ENCODE measurements at places on chromosomes 13 and 19.

- no peak for DNase-seq
Measured at GRCh38 chr13:35780613-35781012, 304.1 kb upstream of the MAB21L1 start.

DNA sequence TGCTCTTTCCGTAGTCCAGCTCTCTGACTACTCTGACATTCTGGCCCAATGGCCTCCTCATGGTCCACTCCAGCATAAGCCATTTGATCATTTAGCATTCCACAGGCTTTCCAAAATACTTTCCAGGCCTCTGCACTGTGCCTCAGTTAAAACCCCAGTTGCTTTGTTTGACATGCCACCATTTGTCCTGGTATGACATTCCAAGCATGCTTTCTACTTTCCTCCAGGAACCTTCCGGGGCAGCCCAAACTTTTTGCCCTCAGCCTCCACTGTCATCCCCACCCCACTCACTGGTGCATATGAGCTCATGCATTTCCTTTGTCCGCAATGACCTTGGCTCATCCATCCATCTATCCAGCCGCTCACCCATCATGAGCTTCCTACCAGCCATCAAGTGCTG is 41.8 kb upstream of the WASF3 start:
- no peak for DNase-seq

- no peak for DNase-seq
Measured at GRCh38 chr13:73850104-73850873, 283.9 kb downstream of the KLF12 start.

DNA sequence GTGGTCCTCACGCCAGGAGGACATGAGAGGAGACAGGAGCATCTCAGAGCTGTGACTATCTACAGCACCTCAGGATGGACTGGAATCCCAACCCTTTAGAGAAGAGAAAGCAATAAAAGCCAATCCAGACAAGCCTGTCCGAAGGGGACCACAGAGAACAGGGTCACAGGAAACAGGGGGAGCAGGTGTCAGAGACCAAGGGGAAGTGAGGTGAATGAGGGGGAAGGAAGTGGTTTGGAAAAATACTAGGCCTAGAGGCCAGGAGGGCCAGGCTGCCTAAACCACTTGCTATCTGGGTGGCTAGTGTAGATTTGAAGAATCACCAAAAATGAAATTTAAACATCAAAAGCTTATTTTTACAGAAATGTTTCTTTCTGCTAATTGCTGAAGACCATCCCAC is 16.2 kb downstream of the TMTC4 start:
- peak; percentile 11 for DNase-seq

GRCh38 chr19:46717716-46718143 is 816 bp upstream of the PRKD2 start:
- DNase-seq = peak; percentile 46

- DNase-seq = peak; percentile 69
Measured at GRCh38 chr19:10699650-10700335, 1.4 kb upstream of the QTRT1 start.

DNA sequence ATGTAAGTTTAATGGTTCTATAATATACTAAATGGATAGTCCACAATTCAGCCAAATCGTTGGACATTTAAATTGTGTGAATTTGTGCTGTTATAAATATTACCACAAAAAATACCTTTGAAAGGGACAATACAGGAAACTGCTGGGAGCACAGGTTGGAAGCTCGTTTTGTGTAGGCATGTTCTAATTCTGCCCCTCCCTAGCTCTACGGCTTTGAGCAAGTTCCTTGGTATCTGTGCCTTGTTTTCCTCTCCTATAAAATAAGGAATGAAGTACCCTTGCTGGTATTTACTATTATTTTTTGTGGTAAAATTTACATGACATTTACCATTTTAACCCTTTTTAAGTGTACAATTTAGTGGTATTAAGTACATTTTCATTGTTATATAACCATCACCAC is 102.6 kb upstream of the SLC7A1 start:
- no peak for DNase-seq

DNA sequence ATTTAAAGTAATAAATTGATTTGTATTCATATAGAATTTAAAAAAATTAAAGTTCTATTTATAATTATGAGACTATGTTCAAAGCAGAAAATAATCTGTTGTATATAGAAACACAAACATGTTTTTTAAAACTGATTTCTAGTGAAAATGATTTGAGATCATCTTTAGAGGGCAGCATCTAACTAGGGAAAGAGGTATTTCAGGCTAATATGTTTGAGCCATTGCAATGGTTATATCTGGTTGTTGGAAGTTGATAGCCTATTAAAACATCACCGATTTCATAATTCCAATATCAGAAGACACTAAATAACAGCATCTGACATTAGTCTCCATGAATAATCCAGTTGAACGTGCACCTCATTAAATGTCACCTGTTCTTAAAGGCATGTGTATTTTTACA is 79.8 kb upstream of the SLITRK6 start:
- DNase-seq = no peak

- DNase-seq = no peak
Measured at GRCh38 chr13:69959046-69959445, 148.6 kb upstream of the ATXN8OS start.

GRCh38 chr19:35751839-35752745 is 3.7 kb downstream of the LIN37 start:
- DNase-seq = no peak

DNA sequence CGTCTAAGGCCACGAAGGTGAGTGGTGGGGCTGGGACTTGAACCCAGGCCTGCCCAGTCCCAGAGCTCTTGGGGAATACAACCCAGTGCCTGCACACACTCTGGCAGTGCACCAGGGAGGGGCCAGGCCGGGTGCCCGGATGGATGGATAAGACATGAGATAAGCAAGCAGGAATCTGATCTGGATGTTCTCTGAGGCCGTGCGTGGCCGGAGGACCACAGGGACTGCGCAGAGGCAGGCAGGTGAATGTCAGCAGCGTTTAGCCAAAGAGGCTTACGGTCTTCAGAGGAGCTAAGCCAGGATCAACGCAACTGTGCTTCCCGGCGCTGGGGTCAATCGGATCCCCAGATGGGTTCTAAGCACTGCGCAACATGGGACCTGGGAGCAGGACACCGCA is 1.5 kb downstream of the ZNF787 start:
- no peak for DNase-seq

- no peak for DNase-seq
Measured at GRCh38 chr13:112722433-112723263, 32.8 kb downstream of the ATP11A start.

- no peak for DNase-seq
Measured at GRCh38 chr13:98476106-98476505, 100.8 kb downstream of the STK24 start.

DNA sequence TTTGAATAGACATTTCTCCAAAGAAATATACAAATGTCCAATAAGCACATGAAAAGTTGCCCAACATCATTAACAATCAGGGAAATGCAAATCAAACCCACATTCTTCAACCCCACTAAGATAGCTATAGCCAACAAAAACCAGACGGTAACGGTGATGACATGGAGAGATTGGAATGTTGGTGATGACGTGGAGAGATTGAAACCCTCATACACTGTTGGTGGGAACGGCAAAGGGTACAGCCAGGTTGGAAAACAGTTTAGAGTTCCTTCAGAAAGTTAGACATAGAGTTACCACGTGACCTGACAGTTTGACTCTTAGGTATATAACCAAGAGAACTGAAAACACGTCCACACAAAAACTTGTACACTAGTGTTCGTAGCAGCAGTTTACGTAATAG is 48.1 kb downstream of the TNFRSF19 start:
- no peak for DNase-seq

DNA sequence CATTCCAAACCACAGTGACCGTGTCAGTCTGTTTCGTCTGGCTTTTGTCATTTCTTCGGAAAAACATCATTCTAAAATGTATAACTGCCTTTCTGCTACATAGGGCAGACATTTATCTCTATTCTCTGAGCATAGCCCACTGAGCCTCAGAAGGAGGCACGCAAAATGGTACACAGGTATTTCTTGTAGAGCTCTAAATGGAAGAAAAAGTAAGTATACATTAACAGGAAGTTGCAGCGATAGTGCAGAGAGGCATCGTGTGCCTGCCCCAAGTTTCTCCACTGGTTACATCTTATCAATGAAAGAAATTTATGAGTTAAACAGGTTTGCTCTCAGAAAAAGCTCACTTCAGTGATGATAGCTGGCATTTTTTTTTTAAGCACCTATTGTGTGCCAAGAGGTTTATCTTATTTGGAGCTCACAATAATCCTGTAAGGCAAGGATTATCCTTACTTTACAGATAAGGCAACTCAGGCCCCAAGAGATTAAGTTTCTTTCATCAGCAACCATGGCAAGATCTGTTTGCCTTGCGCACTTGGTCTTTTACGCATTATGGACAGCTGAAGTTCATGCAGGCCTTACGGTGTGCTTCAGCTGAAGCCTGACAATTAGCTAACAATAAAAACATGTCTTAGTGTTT is 1.2 kb upstream of the RCBTB2 start:
- DNase-seq = no peak

DNA sequence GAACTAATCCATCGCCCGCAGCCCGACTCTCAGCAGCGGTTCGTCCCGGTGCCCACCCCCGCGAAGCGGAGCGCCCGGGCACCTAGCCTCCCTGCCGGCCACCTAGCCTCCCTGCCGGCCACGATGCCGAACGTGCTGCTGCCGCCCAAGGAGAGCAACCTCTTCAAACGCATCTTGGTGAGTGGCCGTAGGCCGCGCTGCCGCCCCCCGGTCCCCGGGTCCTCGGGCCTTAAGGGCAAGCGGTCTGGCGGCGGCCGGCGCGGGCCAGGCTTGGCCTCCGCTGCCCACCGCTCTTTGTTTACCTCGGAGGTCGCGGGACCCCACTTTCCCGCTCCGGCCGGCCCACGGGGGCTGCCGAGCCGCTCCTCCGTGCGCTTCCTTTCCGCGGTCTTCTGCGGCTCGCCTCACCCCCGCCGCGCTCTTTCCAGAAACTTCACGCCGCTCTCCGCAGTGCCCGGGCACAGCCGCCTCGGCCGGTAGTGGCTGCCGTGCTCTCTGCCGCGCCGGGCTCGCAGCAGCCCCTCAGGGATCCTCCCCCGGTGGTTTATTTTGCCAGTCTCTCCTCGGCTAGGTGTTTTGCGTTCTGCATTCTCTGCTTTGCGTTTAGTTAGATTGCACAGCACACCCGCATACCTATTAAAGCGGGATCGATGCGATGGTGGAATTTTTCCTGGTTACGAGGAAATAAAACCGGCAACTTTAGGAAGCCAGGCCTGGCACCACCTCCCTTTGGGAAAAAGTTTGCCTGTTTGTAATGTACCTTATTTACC is 524 bp downstream of the NAA16 start:
- peak; percentile 62 for DNase-seq

- peak; percentile 13 for DNase-seq
Measured at GRCh38 chr13:32041429-32041828, 9.9 kb downstream of the FRY start.

DNA sequence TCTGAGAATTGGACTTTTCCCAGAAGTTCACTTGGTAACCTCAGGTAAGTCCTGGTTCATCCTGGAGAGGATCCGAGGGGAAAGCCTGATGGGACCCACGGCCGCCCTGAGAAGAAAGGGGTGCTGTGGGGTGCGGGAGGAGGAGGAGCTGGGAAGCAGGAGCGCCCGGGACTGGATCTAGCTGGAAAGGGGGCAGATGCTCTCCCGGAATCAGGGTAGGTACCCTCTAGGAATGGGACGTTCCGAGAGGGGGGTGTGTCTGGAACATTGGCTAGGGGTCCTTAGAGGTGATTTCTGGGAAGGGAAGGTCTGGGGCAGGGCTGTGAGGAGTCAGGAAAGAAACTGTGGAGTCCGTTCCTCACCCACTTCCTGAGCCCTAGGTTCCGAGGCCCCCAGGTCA is 38.7 kb upstream of the ZNF492 start:
- DNase-seq = no peak

GRCh38 chr19:49579947-49580263 is 451 bp downstream of the NOSIP start:
- DNase-seq = no peak

DNA sequence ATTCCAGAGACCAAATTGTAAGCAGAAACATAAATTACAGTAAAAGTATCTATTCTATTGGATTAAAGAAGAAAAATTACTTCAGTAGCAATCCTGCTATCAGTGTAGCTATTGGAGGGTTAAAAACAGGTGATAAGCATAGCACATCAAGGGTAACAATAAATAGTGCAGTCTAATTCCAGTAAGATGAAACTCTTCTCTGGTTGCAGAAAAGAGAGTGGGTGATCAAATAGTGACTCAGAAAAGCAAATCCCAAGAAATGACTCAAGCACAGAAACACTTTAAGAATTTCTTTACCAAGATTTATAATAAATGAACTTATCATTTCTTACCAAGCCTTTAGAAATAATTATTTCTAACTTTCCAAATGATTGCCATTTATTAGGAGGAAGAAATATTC is 135.7 kb downstream of the LMO7 start:
- no peak for DNase-seq

- no peak for DNase-seq
Measured at GRCh38 chr19:10363789-10364281, 16.5 kb downstream of the TYK2 start.

DNA sequence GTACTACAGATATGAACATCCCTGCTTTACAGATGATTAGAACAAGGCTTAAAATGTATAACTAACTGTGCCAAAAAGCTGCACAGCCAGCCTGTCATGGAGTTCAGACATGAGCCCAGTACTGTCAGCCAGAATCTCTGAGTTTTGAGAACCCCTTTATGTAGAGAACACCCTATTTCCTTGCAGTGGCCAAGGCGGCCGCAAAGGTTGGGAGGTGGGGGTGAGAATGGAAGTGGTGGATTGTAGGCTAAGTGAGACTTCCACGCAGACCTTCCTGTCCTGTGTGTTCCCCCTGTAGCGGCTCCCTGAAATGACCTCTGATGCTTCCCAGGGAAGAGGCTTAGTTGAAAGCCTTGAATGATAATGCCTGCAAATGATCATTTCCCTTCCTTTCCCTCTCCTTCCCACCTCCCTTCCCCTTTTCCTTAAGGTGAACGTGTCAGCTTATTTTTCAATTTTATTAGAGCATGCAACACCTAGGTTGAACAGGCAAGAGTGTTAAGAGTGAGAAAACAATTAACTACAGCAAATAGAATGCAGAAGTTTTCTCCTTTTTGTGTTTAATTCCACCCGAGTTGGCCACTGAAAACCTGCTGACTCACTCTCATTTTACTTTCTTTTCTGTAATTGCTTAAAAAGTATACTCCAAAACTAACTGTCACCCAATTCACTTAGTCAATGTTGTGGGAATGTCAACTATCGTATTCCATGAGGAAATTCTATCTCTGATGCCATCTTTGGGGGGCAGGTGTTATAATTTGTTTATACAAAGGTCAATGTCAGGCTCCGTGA is 167.0 kb upstream of the EDNRB start:
- no peak for DNase-seq

DNA sequence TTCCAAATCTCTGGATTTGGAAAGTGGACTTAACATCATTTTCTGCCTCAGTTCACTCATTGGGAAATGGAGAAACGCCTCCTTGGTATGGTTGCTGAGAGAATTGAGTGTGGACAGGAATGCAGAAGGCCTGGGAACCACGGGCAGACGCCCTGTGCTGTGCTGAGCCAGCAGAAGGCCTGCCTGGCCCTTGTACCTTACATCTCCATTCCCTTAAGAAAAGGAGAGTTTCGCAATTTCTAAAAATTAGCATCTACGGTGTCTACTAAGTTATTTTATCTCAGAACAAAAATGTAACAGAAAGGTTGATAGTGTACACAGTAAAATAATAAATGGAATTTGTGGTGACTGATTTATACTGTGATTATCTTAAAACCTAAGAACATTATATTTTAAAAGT is 78.7 kb downstream of the IPO5 start:
- no peak for DNase-seq

All from germinal center (tissue), 1 donor.